ENCODE measurements at places on chromosomes 5 and 9. TPM values are rescaled to one million over a fixed set of nuclear protein-coding genes. Genes with fewer than 3 reads are reported as not detected.

The ATG10 gene
- 11.1 TPM for polyA plus RNA-seq

The DIPK1B gene
- not detected for polyA plus RNA-seq

The GARIN3 gene
- polyA plus RNA-seq = not detected

The ARRDC3 gene
- 51.5 TPM for polyA plus RNA-seq

The CD274 gene
- polyA plus RNA-seq = 1.5 TPM

The SH3RF2 gene
- polyA plus RNA-seq = not detected

The CCDC180 gene
- polyA plus RNA-seq = 0.17 TPM

The CDKN2A gene
- 2.6 TPM for polyA plus RNA-seq

The TRIM14 gene
- 34.8 TPM for polyA plus RNA-seq

The IL7R gene
- 70.9 TPM for polyA plus RNA-seq

The NUTM2G gene
- polyA plus RNA-seq = not detected

The CERT1 gene
- polyA plus RNA-seq = 22.0 TPM

The TMEM252 gene
- not detected for polyA plus RNA-seq

The PCDHGA3 gene
- polyA plus RNA-seq = 0.11 TPM

The PCDHB8 gene
- not detected for polyA plus RNA-seq

The THBS4 gene
- not detected for polyA plus RNA-seq

Measured in immature natural killer cell (primary cell).